ENCODE measurements at places on chromosomes 2 and 18.

GRCh38 chr18:37440206-37440605 lies 125.4 kb downstream of the CELF4 start:
- DNase-seq: no peak

DNA sequence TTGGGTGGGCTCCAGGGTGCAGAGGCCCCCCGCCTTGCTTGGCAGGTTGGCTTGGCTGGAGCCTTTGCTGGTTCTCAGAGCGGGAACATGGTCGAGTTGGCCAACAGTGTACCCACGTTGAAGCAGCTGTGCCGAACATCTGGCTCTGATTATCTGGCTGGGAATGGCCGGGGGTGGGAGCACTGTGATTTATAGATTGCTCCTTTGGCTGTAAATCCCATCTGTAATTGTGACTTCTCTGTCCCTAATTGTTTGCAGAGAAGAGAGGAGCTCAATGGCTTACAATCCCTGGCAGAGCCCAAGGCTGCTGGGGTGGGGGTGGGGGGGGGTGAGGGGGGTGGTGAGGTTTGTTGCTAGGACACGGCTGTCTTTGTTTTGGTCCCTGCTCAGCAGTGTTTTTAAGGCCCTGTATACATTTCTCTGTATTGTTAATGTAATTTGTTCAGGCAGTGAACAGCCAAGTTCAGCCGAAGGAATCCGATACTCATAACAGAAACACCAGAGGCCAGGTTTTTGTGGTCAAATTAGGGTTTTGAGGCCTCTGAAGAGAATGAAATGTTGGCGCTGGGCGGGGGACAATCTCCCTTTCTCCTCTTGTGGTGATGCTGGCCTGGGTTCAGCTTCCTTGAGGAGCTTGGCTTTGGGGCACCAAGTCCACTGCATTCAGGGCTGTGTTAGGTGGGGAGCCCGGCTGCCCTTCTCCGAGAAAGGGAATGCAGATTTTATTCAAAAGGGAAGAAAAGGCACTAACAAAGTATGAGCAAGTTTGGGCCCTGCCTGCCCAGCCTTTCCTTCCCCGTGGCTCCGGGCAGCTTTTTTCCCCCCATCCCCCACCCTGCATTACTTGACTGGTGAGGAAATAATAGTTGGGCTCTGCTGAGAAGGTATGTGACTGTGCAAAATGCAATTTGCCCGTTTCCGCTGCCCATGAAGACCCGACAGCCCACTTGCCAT lies 82.5 kb downstream of the TCF7L1 start:
- no peak for DNase-seq

GRCh38 chr2:144084114-144084661 lies 435.7 kb downstream of the ZEB2 start:
- DNase-seq: no peak

GRCh38 chr2:222076973-222077690 lies 221.7 kb downstream of the PAX3 start:
- no peak for DNase-seq

GRCh38 chr2:24008672-24009366 lies 1.1 kb upstream of the MFSD2B start:
- DNase-seq: no peak

- no peak for DNase-seq
Observed at GRCh38 chr2:15939854-15940660, at the start of gene MYCN. Gene MYCN, plus strand, starts transcription at chr2:15940550. Its CDS starts 1,515 bp downstream, at chr2:15942065.

DNA sequence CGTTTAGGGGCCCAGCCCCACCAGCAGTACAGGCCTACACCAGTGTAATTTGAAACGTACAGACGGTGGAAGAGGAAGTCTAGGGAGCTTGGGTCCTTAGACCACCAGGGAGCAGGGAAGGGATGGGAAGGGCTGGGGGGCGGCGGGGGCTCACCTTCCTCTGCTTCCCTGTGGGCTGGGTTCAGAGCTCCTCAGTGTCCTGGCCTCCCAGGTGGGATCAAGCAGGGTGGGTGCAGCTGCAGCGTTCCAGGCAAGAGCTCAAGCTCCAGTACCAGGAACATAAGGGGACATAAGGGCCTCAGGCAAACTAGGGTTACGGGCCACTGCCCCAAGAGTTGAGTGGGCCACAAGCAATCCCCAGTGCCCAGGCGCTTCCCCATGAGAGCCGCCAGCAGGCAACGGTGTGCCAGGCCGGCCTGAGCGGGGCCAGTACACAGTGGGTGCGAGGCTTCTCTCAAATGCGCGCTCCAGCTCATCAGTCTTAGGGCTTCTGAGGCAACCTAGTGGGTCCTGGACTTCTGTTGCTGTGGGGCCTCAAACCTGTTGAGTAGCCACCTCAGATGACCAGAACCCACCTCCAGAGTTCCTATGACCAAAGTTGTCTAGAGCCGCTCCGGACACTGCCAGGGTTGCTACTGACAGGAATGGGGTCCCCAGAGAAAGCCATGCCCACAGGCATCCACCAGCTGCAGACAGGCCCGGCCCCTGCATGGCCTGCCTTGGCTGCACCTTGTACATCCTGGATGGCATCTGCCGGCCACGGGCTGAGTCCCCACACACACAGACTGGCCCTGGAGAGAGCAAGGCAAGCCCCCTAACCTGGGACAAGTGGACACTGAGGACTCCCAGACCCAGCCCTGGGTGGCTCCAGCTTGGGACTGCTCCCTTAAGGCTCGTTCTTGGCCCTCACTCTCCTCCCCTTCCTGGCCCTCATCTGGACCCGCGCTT lies 5.2 kb downstream of the ANKRD23 start:
- no peak for DNase-seq

DNA sequence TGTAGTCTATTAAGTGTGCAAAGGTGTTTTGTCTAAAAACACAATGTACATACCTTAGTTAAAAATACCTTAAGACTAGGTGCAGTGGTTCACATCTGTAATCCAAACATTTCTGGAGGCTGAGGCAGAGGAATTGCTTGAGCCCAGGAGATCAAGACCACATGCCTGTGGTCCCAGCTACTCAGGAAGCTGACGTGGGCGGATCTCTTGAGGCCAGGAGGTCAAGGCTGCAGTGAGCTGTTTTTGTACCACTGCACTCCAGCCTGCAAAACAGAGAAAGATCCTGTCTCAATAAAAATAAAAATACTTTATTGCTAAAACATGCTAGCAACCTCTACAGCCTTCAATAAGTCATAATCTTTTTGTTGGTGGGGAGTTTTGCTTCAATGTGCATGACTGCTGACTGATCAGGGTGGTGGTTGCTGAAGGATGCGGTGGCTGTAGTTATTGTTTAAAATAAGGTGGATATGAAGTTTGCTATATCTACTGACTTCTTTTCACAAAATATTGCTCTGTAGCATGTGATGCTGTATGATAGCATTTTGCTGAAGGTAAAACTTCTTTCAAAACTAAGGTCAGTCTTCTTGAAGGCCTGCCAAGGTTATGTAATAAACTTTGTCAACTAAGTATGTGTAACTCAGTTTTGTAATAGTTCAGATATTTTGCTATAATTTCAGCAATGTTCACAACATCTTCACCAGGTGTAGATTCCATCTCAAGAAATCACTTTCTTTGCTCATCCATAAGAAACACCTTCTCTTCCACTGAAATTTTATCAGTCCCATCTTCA lies 1238.0 kb upstream of the NRXN1 start:
- DNase-seq: no peak

DNA sequence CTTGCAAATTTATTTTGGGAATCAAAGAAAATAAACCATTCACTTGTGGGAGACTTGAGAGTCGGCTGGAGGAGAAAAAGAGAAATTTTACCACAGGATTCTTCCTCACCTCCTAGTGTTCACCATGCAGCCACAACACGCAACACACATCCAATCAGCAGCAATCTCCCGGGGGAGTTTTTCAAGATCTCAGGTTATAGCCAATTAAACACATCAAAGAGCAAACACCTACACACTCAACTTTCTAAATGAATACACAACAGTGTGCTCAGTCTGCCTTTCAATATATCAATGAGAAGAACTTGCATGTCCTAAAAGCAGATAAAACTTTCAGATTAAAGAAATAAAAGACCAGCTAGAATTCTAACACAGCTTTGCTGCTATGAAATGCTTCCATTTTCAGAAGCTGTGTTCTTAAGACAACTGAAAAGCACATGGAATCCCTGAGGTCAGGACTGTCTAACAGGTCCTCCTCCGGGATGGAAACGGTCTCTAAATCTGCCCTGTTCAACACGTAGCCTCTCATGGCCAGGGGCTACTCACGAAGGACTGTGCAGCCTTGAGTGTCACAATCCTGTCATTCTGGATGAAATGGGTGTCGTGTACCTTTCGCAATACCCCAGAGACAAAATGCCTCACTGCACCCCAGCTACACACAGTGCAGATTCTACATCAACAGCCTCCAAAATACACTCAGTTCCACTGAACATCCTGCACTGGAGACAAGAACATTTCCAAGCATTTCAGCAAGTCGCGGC lies 84.2 kb downstream of the ZNF516 start:
- DNase-seq: no peak

- DNase-seq: no peak
Observed at GRCh38 chr2:15835991-15836688, 104.2 kb upstream of the MYCN start.

Data from T1000 (cell line).